Astrocyte (in vitro differentiated cells and primary cell): ENCODE measurements at places on chromosomes 2 and 18. TPM values are rescaled to one million over a fixed set of nuclear protein-coding genes. Genes with fewer than 3 reads are reported as not detected.

Gene COLEC12
- total RNA-seq: 11.6 and 13.2 TPM in 2 replicates

Gene SMYD1
- not detected in 2 replicates for total RNA-seq

Gene ASB1
- total RNA-seq: 30.6 and 31.7 TPM in 2 replicates

Gene CYP26B1
- 0.77 and 1.2 TPM in 2 replicates for total RNA-seq

Gene C2orf78
- total RNA-seq: not detected in 2 replicates

GRCh38 chr18:34933909-34934661, 107.1 kb upstream of the MAPRE2 start:
- no peaks in the 10 kb centered on the region for H3K36me3 ChIP-seq
- H3K27me3 ChIP-seq: no peaks in the 10 kb centered on the region
- no peak overlapping the region for H3K27ac ChIP-seq
- H3K4me3 ChIP-seq: no peak overlapping the region

- no peaks in the 10 kb centered on the region for H3K27me3 ChIP-seq
- DNase-seq: no peak
- peaks cover 10% of the 10 kb centered on the region for H3K36me3 ChIP-seq
- H3K27ac ChIP-seq: peak overlapping the region; percentile 84
- peak overlapping the region; percentile 24 for H3K4me3 ChIP-seq
- peaks cover 63% of the 10 kb centered on the region for H3K4me1 ChIP-seq
Measured at GRCh38 chr18:58863539-58864145, 1.0 kb upstream of the ZNF532 start.

DNA sequence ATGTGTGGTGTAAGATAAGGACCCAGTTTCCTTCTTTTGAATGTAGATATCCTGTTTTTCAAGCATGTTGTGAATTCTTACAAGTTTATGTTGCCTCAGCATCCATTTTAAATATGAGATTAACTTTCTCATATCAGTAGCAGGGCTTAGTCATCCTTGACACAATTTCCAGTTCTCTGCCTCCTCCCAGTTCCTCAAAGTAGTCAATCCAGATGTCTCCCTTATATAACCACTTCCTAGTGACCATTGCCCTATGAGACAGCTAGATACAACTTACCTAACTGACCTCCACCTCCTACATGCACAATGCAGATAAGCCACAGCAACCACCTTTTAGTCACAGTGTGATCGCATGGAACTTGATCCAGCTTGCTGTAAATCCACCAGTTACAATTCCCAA, 269.2 kb upstream of the ZNF521 start:
- H3K36me3 ChIP-seq: no peaks in the 10 kb centered on the region
- H3K27me3 ChIP-seq: no peaks in the 10 kb centered on the region
- H3K4me1 ChIP-seq: no peaks in the 10 kb centered on the region
- H3K4me3 ChIP-seq: no peak overlapping the region
- DNase-seq: peak; percentile 9

GRCh38 chr2:121826036-121826435, 70.6 kb downstream of the TSN start:
- H3K27ac ChIP-seq: no peak overlapping the region
- H3K36me3 ChIP-seq: no peaks in the 10 kb centered on the region
- H3K4me3 ChIP-seq: no peak overlapping the region
- H3K27me3 ChIP-seq: no peaks in the 10 kb centered on the region

DNA sequence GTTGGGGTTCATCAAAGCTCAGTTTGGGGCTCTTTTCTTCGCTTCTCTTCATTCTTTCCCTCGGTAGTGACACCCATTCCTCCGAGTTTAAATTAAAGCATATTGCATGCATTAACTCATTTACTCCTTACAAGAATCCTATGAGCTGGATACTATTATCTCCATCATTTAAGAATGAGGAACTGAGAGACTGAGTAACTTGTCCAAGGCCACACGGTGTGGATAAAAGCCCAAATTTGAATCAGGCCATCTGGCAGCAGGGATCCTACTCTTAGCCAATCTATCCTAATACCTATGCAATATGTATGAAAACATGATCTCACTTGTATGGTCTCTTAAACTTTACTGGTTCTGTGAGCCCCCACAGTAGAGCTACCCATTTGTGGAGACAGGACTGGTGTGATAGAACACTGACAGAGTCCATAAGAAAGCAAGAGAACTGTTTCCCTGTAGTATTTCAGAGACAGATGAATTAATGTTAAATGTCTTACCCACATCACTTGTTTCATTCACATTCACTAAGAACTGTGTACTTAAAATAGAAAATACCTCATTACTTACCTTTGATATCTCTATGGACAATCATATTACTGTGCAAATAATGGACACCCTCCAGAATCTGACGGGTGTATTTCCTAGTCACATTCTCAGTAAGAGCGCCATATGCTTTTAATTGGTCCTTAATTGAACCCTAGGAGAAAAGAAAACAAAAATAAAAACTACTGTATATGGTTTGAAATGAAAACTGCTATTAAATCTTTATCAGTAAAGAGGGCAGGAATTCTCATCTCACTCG, 20.4 kb upstream of the ERCC3 start:
- peaks cover 30% of the 10 kb centered on the region for H3K36me3 ChIP-seq
- no peak overlapping the region for H3K27ac ChIP-seq
- H3K27me3 ChIP-seq: no peaks in the 10 kb centered on the region
- H3K4me3 ChIP-seq: no peak overlapping the region

GRCh38 chr2:171791361-171791760, 102.7 kb downstream of the SLC25A12 start:
- H3K4me1 ChIP-seq: no peaks in the 10 kb centered on the region
- H3K27ac ChIP-seq: no peak overlapping the region
- no peak for DNase-seq
- no peaks in the 10 kb centered on the region for H3K27me3 ChIP-seq
- no peak overlapping the region for H3K4me3 ChIP-seq

DNA sequence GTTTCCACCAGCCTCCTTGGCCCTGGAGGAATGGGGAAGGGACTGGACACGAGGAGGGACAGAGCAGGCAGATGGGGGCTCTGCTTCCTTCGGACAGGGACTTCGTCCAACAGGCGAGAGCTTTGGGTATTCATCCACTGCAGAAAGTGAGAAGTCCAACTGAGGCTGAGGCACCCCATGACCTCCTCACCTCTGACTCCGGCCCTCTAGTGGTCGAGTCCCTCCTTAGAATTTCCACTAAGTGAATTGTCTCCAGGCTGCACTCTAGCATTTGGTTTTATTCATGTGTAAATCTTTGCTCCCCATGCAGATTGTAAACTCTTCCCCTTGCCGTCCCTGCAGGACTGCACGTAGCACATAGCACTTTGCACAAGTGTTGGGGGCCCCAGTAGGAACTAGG, 75.6 kb downstream of the TMEM247 start:
- no peaks in the 10 kb centered on the region for H3K36me3 ChIP-seq
- no peaks in the 10 kb centered on the region for H3K27me3 ChIP-seq
- no peak for DNase-seq
- no peak overlapping the region for H3K4me3 ChIP-seq
- no peak overlapping the region for H3K27ac ChIP-seq

- no peaks in the 10 kb centered on the region for H3K36me3 ChIP-seq
- no peak for DNase-seq
- H3K27ac ChIP-seq: no peak overlapping the region
- peak overlapping the region; percentile 66 for H3K4me3 ChIP-seq
- no peaks in the 10 kb centered on the region for H3K27me3 ChIP-seq
- H3K4me1 ChIP-seq: peaks cover 23% of the 10 kb centered on the region
Measured at GRCh38 chr2:69305712-69306392, 81.2 kb downstream of the GFPT1 start.

DNA sequence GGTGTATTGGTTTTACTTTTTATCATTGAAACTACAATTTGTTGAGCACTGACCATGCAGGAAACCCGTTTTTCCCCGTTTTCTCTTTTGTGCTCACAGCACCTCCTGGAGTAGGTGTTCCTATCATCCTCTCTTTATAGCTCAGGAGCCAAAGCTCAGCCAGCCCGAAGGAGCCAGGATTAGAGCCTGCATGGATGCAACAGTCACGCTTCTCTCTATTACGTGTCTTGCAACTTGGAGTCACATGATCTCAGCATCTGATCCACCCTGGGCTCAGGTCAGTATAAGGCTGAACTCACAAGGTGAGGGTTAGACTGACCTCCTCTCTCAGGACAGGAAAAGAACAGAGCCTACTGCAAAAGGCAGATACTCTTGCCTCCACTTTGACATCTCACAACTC, 150.5 kb downstream of the MBP start:
- H3K4me3 ChIP-seq: no peak overlapping the region
- H3K36me3 ChIP-seq: no peaks in the 10 kb centered on the region
- H3K27me3 ChIP-seq: peaks cover 3% of the 10 kb centered on the region
- no peaks in the 10 kb centered on the region for H3K4me1 ChIP-seq
- no peak overlapping the region for H3K27ac ChIP-seq
- DNase-seq: no peak

- H3K27me3 ChIP-seq: no peaks in the 10 kb centered on the region
- no peak overlapping the region for H3K27ac ChIP-seq
- no peaks in the 10 kb centered on the region for H3K36me3 ChIP-seq
Measured at GRCh38 chr2:9008951-9009664, 5.6 kb upstream of the MBOAT2 start.

GRCh38 chr2:218631837-218632236, 24.1 kb downstream of the PLCD4 start:
- DNase-seq: peak; percentile 27
- no peak overlapping the region for H3K27ac ChIP-seq
- H3K27me3 ChIP-seq: no peaks in the 10 kb centered on the region

DNA sequence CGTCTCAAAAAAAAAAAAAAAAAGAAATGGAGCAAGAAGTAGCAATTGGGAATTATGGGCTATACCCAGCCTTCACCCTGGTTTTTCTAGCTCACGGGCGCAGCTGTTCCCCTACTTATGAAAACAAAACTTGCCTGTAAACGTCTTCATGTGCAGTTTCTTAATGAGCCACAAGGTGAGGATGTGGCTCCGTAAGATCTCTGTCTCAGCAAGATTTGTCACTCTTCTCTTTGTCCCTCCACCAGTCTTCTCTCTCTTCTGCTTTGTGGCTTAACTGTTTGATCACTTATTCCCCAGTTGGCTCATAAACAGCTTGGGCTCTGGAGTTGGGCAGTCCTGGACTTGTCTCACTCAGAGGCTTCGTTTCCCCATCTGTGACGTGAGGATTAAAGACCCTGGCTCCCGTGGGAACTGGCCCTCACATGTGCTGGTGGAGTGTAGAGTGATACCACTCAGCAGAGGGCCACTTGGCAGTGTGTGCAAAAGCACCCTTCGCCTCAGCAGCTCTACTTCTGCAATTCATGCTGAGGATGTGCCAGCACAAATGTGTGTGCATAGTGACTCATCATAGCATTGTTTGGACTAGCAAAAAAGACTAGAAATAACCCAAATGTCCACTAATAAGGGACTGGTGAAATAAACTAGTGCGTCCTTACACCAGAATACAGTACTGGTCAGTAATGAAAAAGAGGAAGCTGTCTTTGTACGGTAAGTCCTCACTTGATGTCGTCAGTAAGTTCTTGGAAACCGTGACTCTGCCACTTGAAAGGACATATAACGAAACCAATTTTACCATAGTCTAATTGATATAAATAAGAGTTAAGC, 8.7 kb downstream of the CEP68 start:
- peak; percentile 90 for DNase-seq
- H3K4me3 ChIP-seq: no peak overlapping the region
- peak overlapping the region; percentile 60 for H3K27ac ChIP-seq
- no peaks in the 10 kb centered on the region for H3K36me3 ChIP-seq
- peaks cover 15% of the 10 kb centered on the region for H3K4me1 ChIP-seq
- H3K27me3 ChIP-seq: no peaks in the 10 kb centered on the region

- H3K27me3 ChIP-seq: no peaks in the 10 kb centered on the region
- no peaks in the 10 kb centered on the region for H3K36me3 ChIP-seq
- DNase-seq: no peak
- H3K27ac ChIP-seq: no peak overlapping the region
Measured at GRCh38 chr2:24543252-24543651, 52.2 kb downstream of the NCOA1 start.

- H3K36me3 ChIP-seq: peaks cover 12% of the 10 kb centered on the region
- no peak overlapping the region for H3K4me3 ChIP-seq
Measured at GRCh38 chr18:49784427-49785185, 28.7 kb downstream of the ACAA2 start.

- no peaks in the 10 kb centered on the region for H3K36me3 ChIP-seq
- peaks cover under 1% of the 10 kb centered on the region for H3K4me1 ChIP-seq
- no peak overlapping the region for H3K27ac ChIP-seq
- no peak overlapping the region for H3K4me3 ChIP-seq
- H3K27me3 ChIP-seq: no peaks in the 10 kb centered on the region
- no peak for DNase-seq
Measured at GRCh38 chr2:120831891-120832290, 96.2 kb downstream of the GLI2 start.

- H3K36me3 ChIP-seq: no peaks in the 10 kb centered on the region
- H3K27me3 ChIP-seq: no peaks in the 10 kb centered on the region
- peak overlapping the region; percentile 43 for H3K27ac ChIP-seq
- H3K4me1 ChIP-seq: peaks cover 37% of the 10 kb centered on the region
Measured at GRCh38 chr2:20561637-20562454, 89.1 kb downstream of the HS1BP3 start.

DNA sequence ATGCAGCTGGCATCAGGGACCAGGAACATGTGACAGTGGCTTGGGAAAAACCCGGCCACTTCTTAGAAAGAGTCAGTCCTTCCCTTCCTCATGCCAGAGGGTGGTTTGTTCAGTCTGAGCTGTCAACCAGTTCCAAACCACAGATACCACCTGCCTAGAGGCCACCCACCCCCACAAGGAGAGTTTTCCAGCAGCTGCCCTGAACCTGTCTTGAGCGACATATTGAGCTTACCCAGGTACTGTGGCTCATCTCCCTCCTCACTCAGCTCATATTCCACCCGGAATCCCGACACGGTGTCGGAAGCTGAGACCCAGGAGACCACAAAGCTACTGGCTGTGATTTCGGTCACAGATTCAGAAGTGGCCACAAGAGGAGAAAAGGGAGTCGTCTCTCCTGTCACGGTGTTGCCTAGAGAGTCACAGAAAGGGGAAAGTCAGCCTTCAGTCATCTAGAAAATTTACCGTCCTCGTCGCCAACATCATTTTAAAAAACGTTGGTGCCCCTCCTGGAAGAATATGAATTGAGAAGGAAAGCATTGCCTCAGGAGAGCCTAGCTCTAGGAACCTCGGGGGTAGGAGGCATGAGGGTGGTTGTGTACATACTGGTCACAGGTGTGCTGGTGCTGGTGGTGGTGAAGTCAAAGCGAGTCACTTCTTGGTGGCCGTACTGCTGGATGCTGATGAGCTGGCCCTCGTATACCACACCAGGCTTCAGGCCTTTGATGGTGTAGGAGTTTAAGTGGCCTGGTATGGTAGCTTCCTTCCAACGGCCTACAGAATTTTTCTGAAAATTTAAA, 26.3 kb downstream of the FN1 start:
- no peak overlapping the region for H3K4me3 ChIP-seq
- no peak for DNase-seq
- peaks cover 68% of the 10 kb centered on the region for H3K4me1 ChIP-seq
- H3K36me3 ChIP-seq: peaks cover 88% of the 10 kb centered on the region
- no peaks in the 10 kb centered on the region for H3K27me3 ChIP-seq
